ENCODE measurements at places on chromosomes 11 and 22.

GRCh38 chr11:32838505-32839274 is 9.0 kb downstream of the PRRG4 start:
- DNase-seq = no peak

- DNase-seq = no peak
These were observed 8.7 kb downstream of the CAPN5 start for GRCh38 chr11:77075425-77075905.

- DNase-seq = no peak
These were observed 220.6 kb downstream of the NTM start for GRCh38 chr11:131591051-131591461.

DNA sequence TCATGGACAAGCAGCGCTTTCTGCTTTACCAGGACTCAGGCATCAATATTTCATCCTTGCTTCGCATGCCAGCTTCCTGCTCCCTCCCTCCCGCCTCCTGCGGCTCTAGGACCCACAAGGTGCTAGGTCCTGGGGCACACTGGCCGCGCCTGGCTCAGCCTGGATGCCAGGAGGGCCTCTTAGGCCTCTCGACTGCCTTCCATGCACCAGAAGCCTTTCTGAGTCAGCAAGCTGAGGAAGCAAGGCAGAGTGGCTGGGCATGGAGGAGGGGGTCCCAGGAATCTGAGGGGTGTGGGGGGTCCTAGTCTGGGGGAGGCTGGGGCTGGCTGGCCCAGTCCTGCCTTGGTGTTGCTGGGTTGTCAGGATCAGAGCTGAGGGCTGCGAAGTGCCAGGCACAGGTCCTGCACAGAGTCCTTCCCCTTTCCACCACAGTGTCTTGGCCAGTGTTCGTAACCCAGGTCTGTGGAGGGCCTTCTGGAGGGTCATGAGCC is 61.0 kb upstream of the THY1 start:
- DNase-seq = no peak

GRCh38 chr11:71281204-71281603 is 28.8 kb upstream of the SHANK2 start:
- no peak for DNase-seq

DNA sequence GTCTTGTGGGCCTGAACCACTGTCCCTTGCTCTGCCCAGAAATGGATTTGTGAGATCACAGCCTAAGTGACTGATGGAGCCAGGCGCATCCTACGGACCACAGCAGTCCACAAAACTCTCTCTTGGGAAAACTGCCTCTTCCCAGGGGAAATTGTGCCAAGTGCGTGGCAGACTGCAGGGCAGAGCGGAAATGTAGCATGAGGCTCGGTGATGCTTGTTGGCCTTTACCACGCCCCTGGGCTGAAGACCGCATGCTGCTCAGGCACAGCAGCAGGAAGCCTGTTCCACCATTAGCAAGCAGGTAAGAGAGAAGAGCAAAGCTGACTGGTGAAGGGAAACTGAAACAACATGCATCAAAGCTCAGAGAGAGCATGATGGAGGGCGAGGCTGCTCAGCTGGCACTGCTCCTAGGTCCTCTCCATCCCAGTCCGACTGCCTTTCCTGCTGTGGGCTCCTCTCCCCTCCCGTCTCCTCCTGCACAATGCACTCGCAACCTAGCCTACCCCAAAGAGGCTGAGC is 26.5 kb upstream of the SCARF2 start:
- DNase-seq = peak; percentile 58

DNA sequence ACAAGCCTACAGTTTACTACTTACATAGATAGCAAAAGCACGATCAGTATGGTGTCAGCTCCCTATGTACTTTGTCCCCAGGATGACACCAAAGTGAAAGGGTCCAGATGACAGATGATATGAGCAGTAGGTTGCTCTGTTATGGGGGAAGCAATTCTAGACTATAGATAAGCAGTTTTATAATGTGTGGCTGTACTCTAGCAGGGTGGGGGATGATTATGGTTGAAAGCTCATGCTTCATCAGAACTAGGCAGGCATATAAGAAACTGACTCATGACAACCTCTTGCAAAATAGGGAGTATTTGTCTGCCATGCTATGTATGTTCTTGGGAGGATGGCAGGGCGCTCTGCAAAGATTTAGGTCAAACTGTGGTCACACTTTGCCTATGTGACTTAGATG is 158.2 kb upstream of the ZBED5 start:
- no peak for DNase-seq

DNA sequence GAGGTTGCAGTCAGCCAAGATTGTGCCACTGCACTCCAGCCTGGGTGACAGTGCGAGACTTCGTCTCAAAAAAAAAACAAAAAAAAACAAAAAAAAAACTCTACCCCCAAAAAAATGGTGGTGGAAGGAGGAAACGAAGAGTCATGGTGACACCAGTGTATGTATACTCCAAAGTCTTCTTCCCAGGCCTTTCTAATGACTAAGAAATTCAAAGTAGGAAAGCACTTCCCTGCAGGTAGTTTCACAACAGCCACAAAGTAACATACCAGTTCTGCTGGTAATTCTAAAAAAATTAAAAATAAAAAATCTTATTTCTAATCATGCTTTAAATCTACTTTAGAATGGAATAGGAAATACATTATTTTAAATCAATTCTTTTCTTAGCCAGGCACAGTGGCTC is 72.6 kb downstream of the DENND5A start:
- no peak for DNase-seq

GRCh38 chr11:78261828-78262227 is 73.1 kb downstream of the USP35 start:
- no peak for DNase-seq

DNA sequence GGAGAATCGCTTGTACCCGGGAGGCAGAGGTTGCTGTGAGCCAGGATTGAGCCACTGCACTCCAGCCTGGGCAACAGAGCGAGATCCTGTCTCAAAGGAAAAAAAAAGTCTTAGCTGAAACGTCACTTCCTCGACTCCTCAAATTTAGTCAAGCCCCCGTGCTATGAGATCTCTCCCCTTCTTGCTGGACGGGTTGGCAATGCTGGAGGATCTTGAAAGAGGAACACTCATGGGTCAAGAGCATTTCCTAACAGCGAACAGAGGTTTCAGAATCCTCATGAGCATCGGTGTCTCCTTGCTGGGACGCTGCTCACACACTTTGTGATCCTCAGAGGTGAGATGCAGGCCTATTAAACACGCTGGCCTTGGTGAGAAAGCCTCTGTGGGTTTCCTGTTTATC is 35.9 kb downstream of the APOL3 start:
- no peak for DNase-seq

DNA sequence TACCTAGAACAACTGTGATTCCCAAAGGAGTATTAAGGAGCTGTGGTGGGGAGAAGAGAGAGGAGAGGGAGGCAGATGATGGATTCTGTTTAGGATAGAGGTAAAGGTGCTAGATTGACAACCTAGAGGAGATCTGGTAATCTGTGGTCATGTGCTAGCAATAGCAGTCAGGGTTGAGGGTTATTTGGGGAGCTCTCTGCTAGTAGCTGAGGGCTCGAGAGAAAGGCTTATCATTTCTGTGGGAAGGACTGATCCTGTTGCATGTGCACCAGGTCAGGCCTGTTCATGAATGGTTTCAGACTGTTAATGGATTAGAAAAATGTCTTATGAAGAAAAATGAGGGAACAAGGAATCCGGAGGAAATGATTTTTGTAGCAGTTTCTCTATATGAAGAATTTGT is 63.2 kb downstream of the MTMR3 start:
- no peak for DNase-seq

GRCh38 chr11:76444065-76444383 is 794 bp upstream of the EMSY start:
- no peak for DNase-seq

DNA sequence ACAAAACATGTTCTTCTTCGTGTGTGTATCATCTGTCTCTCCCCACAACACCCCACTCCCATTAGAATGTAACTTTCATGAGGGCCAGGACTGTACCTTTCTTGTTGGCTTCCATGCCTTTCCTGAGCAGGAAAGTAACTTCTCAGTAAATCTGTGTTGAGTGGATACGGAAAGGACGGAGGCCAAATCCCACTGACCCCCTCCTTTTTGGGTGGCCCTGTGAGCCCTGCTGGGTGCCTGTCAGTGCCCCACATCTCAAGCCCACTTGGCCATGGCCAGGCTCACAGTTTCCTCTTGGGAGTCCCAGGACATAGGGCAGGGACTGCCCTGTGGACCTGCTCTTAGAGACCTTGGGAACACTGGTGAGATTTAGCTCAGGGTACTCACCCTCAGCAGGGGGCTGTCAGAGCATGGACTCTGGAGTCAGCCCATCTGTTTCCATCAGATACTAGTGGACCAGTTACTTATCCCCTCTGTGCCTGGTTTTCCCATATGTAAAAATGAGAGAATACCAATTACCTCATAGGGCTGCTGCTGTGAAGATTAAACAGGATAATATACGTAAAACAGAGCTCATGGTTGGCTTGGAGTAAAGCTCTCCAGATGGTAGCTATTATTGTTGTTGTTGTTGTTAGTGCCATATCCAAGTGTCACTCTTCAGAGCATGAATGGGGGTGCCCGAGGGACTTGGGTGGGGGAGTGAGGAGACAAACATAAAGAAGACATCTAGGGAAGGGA is 1.0 kb upstream of the C11orf96 start:
- no peak for DNase-seq

DNA sequence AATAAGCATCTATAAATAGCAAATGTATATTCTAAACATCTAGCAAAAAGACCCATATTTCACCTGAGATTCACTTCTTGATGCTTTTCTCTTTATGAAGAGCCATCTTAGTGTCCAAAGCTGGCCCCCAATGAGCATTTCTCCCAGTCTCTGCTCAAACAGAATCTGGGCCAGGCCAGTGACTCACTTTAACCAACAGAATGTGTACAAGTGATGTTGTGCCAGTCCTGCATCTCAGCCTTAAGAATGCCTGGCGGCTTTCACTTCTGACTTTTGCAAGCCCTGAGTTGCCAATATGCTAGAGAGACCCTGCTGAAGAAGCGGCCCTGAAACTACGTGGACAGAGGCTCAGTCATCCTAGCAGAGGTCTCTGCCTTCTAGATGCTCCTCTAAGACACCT is 6.9 kb upstream of the COPB1 start:
- no peak for DNase-seq

DNA sequence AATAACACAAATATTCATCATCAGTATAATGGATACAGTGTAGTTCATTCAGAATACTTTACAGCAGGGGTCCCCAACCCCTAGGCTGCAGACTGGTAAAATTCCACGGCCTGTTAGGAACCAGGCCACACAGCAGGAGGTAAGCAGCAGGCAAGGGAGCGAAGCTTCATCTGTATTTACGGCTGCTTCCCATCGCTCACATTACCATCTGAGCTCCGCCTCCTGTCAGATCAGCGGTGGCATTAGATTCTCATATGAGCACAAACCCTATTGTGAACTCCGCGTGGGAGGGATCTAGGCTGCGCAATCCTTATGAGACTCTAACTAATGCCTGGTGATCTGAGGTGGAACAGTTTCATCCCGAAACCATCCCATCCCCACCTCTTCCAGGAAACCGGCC is 125.1 kb downstream of the SERGEF start:
- no peak for DNase-seq

- DNase-seq = no peak
These were observed 13.0 kb downstream of the JHY start for GRCh38 chr11:122895563-122895962.

- no peak for DNase-seq
These were observed 11.5 kb upstream of the TRIM68 start for GRCh38 chr11:4619514-4619913.

- DNase-seq = no peak
These were observed 5.7 kb downstream of the ZP1 start for GRCh38 chr11:60872961-60873524.

DNA sequence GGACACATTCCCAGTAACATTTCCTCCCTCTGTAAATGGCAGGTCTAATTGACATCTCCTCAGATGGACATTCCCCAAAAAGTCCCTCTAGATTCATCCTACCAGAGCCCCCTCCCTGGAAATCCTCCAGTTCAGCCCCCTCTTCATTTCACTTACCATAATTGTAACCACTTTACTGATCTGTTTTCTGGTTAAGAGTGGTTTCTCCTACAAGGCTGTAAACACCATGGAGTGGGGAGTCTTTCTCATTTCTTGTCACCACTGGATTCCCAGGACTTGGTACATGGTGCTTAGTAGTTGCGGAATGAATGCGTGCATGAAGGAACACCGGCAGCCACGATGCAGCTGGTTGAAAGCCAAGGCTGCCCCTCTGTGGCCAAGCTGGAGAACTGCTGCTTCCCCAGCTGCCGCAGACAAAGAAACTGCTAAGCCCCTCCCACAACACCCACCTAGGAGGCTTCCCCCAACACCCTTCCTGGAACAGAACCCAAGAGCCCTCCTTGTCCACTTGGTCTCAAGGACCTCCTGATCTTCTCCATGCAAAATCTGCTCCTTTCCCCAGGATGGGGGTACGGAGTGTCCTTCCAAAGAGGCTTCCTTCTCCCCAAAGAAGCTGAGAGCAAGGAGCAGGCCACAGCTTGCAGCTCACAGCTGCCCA is 18.6 kb upstream of the SCARF2 start:
- peak; percentile 78 for DNase-seq

GRCh38 chr11:125111001-125111342 is 454 bp downstream of the TMEM218 start:
- no peak for DNase-seq

GRCh38 chr11:124463324-124463723 is 17.8 kb upstream of the OR8B8 start:
- DNase-seq = no peak

DNA sequence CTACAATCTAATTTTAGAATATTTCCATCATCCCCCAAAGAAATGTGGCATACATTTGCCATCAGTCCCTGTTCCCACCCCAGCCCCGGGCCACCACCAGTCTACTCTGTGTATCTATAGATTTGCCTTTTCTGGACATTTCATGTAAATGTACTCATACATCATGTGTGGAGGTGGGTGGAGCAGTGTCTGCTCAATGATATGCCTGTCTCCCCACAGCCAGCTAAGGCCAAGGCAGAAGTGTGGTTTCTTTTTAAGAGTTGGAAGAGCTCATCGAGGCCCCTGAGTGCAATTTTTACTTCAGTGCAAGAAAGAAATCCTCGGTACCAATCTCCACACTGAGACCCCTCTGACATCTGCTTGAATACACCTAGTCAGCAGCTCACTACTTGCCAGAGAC is 80.5 kb downstream of the TP53I11 start:
- DNase-seq = no peak

GRCh38 chr11:1073851-1074243 is 827 bp upstream of the MUC2 start:
- no peak for DNase-seq

DNA sequence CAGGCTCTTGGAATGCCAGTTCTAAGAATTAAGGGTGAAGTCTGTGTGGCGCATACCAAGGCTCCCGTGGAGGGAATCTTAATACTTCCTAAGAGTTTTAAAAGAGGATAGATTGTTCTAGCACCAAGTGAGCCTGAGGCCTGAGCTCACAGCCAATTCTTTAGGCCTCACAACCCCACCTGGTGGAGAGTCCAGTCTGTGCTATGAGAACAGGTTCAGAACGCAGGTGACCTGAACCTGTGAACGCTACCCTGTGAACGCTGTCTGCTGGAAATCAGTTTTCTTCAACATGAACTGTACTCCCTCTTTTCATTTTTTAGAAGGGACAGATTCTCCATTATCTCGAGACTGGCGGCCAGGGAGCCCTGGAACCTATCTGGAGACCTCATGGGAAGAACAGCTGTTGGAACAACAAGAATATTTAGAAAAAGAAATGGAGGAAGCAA is 43.2 kb upstream of the DLAT start:
- DNase-seq = peak; percentile 66

- no peak for DNase-seq
These were observed 766 bp downstream of the IZUMO1R start for GRCh38 chr11:94305146-94305545.

Measured in activated naive CD4-positive, alpha-beta T cell treated with anti-CD3 and anti-CD28 coated beads, Interleukin-2, amount 50 U/mL, for 16 hours (primary cell).